Stimulated activated CD8-positive, alpha-beta memory T cell treated with anti-CD3 and anti-CD28 coated beads, Interleukin-2, amount 100 ng/mL, for 1 hour (primary cell): ENCODE measurements at places on chromosomes 2 and 18.

GRCh38 chr2:101416609-101417008 lies 29.3 kb upstream of the CREG2 start:
- no peak for DNase-seq

- no peak for DNase-seq
Measured at GRCh38 chr2:69741229-69741574, 732 bp upstream of the ANXA4 start.

DNA sequence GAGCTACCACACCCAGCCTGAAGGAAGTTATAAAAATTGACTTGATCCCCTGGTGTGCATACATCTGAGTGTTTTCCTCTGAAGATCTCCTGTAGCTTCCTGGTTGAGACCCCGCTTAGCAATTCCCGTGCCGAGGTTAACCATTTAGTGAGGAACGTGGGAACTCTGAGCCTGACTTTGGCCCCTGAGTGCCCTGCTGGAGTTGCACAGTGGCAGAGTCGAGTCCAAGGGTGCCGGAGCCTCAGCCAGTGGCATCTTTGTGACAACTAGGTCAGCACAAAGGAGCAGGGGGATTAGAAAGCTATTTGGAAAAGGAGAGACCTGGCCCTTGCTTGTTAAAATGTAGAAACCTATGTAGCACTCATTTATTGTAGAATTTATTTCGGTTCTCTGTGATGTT lies 561.2 kb upstream of the SALL3 start:
- DNase-seq = no peak

DNA sequence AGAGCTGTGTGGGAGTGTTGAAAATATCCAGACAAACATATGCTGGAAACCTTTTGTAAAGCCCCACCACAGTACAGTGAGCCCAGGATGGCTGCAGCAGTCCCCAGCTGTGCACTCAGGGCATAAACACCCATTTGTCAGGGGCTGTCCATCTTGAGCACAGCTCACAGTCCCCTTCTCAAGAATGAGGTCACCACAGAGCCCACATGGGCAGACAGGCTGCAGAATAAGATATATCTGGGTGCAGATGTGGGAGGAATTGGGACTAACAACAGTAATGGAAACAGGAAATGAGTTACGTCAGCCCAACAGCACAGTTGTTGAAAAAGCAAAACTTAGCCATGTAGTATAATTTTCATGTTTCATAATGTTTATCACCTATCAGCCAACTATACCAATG lies 219.6 kb downstream of the ETAA1 start:
- DNase-seq = no peak

DNA sequence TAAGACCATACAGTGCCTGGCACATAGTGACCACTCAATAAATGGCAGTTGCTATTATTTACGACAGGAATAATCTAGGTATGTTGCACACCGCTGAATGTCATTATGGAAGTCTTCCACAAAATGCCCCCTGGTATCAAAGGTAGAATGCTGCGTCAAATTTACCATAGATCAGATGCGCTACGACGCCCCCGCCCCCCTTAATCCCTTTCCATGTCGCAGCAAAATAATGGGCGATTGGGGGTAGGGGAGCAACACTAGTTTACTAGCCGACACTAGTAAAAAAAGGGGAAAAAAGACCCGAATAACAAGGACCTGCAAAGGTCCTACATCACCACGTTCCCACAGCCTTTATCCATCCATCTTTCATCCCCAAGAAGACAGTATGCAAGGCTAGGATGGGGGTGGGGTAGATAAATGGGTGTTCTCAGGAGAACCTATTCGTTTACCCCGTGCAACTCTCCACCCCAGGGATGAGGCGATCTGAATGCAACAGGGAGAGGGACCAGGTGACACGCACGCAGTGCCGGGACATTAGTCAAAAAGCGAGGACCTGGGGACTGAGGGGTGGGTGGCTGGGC lies 455 bp downstream of the PREPL start:
- DNase-seq = no peak

GRCh38 chr2:176653479-176654443 lies 384.5 kb downstream of the MTX2 start:
- DNase-seq = no peak

- no peak for DNase-seq
Measured at GRCh38 chr18:73752546-73752945, 395.1 kb downstream of the FBXO15 start.

DNA sequence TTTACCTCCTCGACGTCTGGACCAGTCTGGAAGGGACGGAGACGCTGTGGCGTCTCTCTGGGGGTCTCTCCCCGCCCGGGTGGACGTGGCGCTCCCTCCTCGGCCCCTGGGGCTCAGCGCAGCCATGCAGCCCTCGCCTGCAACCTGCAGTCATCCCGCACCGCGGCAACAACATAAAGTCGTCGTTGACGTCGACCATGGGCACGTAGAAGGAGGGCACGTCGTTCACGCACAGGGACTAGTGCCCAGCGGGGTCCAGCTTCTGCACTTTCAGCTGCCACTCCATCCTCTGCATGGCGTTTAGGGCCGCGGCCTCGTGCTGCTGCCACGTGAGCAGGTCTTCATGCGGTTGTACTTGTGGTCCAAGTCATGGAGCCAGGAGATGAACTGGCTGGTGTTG lies 889.6 kb upstream of the LRRTM1 start:
- DNase-seq = no peak

GRCh38 chr2:100121124-100121718 lies 21.2 kb downstream of the AFF3 start:
- no peak for DNase-seq

- no peak for DNase-seq
Measured at GRCh38 chr2:9408641-9409151, 14.6 kb downstream of the ITGB1BP1 start.

DNA sequence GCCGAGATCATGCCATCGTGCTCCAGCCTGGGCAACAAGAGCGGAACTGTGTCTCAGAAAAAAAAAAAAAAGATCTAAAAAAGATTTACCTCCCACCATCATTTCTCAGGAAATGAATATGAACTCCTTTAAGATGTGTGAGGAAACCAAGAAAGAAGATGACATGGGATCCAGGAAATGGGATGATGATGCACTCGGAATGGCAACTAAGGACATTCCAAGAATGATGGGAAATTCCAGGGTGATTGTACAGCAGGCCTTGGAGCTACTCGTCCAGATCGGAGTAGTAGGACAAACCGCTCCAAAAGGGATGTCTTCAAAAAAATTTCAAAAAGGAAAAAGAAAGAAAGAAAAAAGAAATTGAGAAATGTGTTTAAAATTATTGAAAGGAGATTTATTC lies 84.9 kb upstream of the PMAIP1 start:
- no peak for DNase-seq
